Peyer's patch (tissue), 4 donors: ENCODE measurements at places on chromosomes 7 and 10. TPM values are rescaled to one million over a fixed set of nuclear protein-coding genes. Genes with fewer than 3 reads are reported as not detected.
A peak's percentile ranks its signal among the peaks of the same experiment; 100 is the strongest.

DDC gene
- total RNA-seq: 314 TPM

DNA sequence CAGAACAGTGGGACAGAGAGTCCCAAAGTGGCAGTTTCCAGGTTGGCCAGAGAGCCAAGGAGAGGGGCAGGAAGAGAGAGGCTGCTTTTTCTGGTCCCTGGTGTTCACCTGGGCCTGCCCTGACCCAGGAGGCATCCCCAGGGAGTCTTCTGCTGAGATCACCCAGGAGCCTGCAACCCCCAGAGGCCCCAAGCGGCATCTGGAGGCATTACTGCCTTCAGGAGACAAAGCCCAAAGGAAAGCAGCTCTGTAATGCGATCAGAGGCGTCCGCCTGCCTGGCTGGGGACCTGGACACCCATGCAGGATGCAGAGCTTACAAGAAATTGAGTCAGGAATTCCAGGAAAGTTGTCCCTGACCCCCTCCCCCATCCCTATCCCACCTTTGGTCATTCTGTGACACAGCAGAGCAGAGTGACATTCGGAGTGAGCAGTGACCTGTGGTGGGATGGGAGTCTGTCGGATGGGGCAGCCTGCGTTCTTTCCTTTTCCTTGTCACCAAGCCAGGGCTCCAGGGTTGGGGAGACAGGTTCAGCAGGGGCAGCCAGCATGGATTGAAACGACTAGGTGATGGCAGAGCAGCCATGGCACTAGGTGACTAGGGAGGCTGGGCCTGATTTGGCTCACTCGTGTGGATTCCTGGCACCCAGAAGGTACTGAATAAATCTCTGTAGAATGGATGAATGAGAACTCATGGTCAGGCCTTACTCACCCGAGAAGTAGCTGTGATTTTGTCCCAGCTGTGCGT is 10.4 kb downstream of the UNC5B start:
- DNase-seq: no peak

LAMB1 gene
- 97.6 TPM for total RNA-seq

- no peak for DNase-seq
These were observed 496.7 kb downstream of the SH2D4B start for GRCh38 chr10:81034383-81034782.

GRCh38 chr10:2628705-2629104 is 438.6 kb upstream of the PFKP start:
- no peak for DNase-seq

DNA sequence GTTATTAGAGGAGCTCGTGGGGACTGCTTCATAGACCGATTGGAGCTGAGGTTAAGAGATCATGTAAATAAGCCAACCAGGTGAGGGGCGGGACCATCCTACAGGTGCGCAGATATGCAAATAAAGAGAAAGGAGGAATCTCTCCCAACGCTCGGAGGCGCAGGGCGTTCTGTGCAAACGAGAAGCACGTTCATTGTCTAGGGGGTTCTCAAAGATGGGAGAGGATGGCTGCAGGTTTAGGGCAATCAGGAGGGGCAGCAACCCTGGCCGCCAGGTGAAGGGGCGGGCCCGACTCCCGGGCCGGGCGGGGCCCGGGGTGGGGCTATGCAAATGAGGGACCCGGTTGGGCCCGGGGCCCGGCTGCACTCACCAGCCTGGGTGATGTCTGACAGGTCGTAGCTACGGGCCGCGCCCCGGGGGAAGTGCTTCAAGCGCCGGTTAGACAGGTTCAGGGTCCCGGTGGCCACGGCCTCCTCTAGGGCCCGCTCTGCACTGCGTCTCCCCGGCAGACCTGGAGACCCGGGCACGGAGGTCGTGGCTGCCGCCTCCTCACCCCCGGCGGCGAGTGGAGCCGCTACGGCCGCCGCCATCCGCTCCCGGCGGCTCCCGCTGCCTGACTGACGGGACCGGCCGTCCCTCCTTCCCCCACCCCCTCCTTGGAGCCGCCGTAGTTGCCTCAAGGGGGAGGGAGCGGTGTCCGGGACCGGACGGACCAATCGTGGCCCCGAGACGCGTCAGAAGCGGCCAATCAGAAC is at the start of gene LRCH4:
Gene LRCH4, minus strand, starts transcription at position 619 of the 755 bp plus-strand sequence. Its CDS starts 29 bp downstream, at position 590.
- peak; percentile 85 for DNase-seq

IFIT1 gene
- 9.3 TPM for total RNA-seq

GRCh38 chr7:55150709-55151451 is 132.1 kb downstream of the EGFR start:
- DNase-seq: no peak

TAS2R41 gene
- not detected for total RNA-seq

GRCh38 chr10:24806262-24806661 is 82.6 kb upstream of the ARHGAP21 start:
- DNase-seq: no peak

- DNase-seq: no peak
These were observed 201.9 kb upstream of the TCERG1L start for GRCh38 chr10:131513445-131513844.

ATOH7 gene
- 0.54 TPM for total RNA-seq

DNA sequence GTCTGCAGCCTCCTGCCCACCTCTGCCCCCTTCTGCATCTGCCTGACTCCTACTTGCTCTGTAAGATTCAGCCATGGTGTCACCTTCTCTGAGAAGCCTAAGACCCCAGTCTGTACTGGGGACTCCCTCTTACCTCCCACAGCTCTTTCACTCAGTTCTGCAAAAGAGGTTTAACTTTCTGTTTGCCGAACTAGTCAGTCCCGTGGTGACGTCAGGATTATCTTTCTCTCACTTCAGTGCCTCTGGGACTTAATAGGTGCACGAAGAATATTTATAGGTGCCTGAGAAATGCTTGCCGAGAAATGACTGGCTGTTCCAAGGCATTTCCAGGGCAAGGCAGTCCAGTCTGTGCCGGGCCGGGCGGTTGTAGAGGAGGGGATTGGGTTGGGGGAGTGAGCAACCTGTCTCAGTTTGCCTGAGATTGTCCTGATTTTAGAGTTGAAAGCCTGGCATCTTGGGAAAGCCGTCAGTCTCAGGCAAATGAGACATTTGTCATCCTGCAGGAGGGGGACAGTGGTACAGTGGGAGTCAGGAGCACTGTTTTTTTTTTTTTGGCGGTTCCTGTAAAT is 227.5 kb upstream of the NPVF start:
- DNase-seq: no peak

DNA sequence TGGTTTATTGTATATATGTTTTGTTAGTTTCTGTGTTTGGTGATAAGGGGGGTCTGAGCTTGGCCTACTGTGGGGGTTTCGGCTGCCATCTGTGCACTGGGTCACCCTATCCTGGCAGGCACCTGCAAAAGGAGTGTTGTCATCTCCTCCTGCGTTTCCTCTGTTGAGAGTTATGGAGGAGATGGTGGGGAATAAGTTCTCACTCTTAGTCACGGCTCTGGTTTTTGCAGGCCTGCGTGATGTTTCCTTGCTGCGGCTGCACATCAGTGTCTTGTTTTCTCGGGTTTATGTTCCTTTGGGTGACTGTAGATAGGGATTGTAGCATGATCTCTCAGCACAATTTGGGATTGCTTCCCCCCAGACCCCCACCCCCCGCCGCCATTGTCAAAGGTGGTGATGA is 36.8 kb downstream of the CCM2 start:
- no peak for DNase-seq

DNA sequence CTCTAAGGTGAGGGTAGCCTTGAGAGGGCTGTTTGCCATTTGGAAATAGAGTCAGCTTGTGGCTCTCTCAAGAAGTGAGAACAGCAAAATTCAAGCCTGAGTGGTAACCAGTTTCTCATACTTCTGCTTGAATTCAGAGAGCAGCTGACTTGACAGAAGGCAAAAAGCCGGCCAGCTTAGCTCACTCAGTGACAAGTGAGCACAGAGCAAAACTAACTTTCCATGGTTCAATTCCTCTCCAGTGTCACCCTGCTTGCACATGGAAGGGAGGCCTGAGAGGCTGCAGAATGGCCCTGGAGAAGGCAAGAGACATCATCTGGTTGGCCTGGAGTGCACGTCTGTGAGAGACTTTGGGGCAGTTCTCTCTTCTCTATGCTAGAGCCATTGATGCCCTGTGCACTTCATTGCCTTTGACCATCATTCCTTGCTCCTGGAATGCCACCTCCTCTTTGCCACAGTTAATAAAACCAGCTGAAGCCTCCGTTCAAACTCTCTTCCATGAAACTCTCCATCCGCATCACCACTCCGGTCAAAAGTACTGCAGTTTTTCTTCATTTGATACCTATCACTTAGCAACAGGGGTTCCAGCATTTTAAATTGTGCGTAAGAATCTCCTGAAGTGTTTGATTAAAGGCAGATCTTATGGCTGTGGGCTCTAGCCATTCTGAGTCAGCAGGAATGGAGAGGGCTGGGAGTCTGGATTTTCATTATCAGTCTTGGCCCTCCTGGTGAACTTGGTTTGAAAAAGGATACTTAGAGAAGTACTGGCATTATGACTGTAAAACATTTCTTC is 69.8 kb upstream of the PIK3CG start:
- no peak for DNase-seq

DNA sequence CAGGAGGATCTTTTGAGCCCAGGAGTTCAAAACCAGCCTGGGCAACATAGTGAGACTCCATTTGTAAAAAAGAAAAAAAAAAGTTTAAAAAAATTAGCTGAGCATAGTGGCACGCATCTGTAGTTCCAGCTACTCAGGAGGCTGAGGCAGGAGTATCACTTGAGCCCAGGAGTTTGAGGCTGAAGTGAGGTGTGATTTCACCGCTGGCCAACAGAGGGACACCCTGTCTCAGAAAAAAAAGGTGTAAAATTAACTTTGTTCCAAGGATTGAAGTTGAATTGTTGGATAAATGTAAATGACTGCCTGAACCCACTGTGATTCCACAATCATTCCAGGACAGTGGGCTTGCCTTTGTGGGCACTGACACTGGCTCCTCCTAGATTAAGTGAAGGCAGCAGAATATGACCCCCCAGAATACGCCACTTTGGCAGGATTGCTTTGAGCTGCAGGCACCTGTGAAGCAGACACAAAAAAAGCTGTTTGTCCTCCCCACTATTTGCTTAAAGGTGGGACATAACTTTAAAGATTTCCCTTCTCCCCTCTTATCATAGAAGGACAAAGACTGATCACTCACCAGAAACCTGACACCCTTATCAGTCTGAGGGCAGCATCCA is 57.2 kb upstream of the FOXI2 start:
- no peak for DNase-seq

GRCh38 chr10:71889388-71889987 is 38.4 kb upstream of the PSAP start:
- no peak for DNase-seq

GRCh38 chr7:1741751-1742554 is 71.9 kb downstream of the ELFN1 start:
- no peak for DNase-seq

JCAD gene
- 0.53 TPM for total RNA-seq

- DNase-seq: no peak
These were observed 16.9 kb upstream of the GPR146 start for GRCh38 chr7:1027242-1028043.

GRCh38 chr10:106925191-106925590 is 239.3 kb downstream of the SORCS1 start:
- no peak for DNase-seq

- no peak for DNase-seq
These were observed 72.3 kb upstream of the SP8 start for GRCh38 chr7:20858951-20859350.

GRCh38 chr10:127158662-127159061 is 37.7 kb downstream of the INSYN2A start:
- DNase-seq: no peak

DNA sequence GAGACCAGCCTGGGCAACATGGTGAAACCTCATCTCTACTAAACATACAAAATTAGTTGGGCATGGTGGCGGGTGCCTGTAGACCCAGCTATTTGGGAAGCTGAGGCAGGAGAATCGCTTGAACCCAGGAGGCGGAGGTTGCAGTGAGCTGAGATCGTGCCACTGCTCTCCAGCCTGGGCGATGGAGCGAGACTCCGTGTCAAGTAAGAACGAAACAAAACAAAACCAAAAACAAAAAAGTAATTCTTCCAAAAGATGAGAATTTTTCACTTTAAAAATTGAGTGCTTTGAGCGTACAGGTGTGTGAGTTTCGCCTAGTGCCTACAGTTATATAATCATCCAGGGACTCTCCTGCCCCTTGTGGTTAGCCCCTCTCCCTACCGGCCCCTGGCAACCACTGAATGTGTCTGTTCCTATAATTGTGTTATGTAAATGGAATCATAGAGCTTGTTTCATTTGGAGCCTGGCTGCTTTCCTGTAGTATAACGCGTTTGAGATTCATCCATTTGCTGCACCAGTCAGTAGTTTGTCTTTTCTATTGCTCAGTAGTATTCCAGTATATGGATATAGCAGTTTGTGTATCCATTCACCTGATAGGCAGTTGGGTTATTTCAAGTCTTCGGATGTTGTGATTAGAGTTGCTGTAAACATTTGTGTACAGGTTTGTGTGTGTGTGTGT is 80.0 kb downstream of the RBM33 start:
- DNase-seq: peak; percentile 47

DNA sequence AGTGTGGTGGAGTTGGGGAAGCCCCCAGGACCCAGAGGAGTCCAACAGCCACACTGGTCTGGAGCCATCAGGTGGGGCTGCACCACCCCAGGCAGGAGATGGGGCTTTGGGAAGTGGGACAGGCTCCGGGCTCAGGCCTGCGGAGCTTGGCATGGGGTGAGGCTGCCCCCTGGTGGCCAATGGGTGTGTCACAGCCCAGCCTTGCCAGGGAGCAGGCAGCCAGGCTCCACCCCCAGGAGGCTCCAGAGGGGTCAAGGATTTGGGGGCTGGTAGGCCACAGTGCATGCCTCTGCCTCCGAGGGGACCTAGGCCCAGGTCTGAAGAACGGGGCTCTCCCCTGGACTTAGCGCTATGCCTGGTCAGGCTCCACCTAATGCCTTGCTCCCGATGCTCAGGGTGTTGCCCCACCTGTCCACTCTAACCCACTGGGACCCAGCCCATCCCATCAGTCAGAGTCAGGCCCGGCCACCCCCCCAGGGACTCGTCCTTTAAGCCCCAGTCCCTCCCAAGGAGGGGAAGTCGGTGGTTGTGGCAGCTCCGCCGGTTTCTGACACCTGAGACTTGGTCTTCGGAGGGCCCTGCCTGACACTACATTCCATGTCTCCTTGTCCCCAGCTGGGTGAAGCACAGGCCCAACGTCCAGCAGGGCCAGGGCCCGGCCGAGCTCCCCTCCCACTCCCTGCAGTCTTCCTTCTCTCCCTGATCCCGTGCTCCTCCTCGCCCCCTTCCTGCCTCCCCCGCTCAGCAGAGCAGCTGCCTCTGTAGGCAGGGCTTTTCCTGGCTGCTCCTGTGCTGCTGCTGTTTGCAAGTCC is 11.3 kb upstream of the SAMD8 start:
- peak; percentile 89 for DNase-seq

- DNase-seq: no peak
These were observed 504.4 kb downstream of the LRMDA start for GRCh38 chr10:75935650-75936400.

MGAM2 gene
- total RNA-seq: 88.0 TPM

- no peak for DNase-seq
These were observed 91.1 kb downstream of the PLXNA4 start for GRCh38 chr7:132485136-132485535.
